SJSA1 (cell line): ENCODE measurements at places on chromosomes 4 and X. TPM values are rescaled to one million over a fixed set of nuclear protein-coding genes. Genes with fewer than 3 reads are reported as not detected.

The CXCL8 gene
- total RNA-seq, result 19.7 and 26.4 TPM in 2 replicates

- no peak for DNase-seq
Measured at GRCh38 chr4:15370296-15370695, 57.5 kb upstream of the C1QTNF7 start.

- DNase-seq, result no peak
Measured at GRCh38 chr4:26412381-26413372, 77.6 kb downstream of the CCKAR start.

DNA sequence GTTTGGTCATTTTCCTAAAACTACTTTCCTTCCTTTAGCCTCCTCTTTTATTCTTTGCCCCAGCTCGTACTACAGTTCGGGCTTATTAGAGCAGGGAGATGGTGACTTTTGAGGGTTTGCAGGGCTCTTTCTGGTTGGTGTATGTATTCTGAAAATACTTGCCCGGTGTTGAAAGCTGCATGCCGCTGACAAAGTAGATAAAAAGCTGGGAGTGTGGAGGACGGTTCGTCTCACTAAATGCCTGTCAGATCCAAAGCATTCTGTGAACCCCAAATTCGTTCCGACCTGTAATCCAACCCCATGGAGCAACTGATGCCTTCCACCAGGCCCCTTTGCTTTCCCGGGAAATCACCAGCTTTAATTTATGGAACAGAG lies 19.2 kb downstream of the TRIM2 start:
- no peak for DNase-seq

The PLXNB3 gene
- total RNA-seq, result 0.03 and 1.3 TPM in 2 replicates

The SFRP2 gene
- not detected in 2 replicates for total RNA-seq
